ENCODE measurements at places on chromosomes 3 and 15.
A peak's percentile ranks its signal among the peaks of the same experiment; 100 is the strongest.

DNA sequence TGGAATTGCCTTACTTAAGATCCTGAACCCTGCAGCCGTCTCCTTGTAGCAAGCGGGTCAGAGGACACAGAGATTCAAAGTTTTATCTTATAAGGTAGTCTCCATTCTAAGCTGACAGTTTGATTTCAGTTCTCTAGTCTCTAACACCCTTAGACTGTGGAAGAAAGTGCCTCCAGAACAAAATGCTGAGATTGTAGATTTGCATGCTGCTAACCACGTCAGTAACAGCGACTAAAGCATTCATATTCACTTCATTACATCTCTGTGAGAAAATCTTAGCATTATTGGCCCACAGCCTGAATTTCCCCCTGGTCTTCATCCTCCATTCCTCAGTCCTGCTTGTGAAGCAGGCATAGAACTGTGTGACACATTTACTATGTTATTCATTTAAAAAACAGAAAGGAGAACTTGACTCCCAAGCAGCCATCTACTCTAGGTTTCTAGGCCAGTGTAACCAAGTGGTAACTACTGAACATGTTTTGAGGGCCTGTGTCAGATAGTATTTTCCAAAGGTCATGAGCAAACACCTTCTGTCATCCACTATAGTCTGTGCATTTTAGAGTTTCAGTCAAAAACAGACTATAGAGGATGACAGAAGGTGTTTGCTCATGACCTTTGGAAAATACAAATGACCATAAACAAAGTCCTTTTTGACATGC, 27.4 kb downstream of the ARIH2 start:
- no peak for ATAC-seq

DNA sequence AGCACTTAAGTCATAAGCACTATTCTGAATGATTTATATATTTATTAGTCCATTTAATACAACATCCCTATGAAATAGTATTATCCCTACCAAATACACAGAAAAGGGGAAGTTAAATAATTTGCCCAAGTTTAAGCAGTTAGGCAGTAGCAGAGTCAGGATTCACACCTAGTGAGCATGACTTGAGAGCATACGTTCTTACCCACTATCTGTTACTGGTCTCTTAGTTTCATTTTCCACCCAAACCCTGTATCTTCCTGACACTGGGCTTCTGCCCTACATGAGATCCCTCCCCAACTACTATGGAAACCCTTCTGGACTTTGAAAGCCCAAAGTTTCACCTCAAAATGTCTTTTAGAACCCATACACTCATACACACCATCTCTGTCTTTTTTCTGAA, 4.4 kb upstream of the ATOSA start:
- no peak for ATAC-seq

DNA sequence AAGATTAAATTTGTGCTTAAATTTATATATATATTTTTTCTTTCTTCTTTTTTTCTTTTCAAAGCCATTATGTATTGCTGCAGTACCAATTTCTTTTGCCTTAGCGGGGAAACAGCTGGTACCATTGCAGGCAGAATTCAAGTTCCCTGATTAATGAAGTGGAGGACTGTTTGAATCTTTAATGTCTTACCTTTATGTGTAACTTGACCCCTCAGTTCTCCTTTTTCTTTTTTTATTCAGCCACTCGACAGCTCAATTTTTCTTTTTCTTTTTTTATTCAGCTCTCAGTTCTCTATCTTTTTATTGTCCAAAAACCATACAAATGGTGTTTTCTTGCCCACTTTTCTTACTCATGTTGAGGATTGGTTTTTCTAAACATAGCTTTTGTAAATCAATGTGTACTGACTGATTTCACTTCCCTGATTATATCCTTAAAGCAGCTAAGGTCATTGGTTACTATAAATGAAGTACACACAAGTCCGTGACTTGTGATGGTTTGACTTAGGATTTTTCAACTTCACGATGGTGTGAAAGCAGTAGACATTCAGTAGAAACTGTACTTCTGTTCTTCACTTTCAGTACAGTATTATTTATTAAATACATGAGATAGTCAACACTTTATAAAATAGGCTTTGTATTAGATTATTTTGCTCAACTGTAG, 22.8 kb downstream of the ATP2C1 start:
- no peak for ATAC-seq

GRCh38 chr15:61752001-61752400, 308.2 kb downstream of the VPS13C start:
- ATAC-seq, result no peak

DNA sequence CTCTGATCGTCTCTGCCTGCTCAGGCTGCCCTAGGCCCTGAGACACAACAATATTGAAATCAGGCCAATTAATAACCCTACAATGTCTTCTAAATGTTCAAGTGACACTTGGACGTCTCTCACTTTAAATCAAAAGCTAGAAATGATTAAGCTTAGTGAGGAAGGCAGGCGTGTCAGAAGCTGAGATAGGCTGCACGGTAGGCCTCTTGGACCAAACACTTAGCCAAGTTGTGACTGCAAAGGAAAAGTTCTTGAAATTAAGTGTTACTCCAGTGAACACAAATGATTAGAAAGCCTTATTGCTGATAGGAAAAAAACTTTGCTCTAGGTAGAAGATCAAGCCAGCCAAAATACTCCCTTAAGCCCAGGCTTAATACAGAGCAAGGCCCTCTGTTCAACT, 2.2 kb downstream of the HPS3 start:
- ATAC-seq, result no peak

- ATAC-seq, result no peak
Measured at GRCh38 chr3:19891740-19892139, 42.3 kb downstream of the EFHB start.

- no peak for ATAC-seq
Measured at GRCh38 chr3:46297658-46298423, 55.6 kb downstream of the CCR3 start.

DNA sequence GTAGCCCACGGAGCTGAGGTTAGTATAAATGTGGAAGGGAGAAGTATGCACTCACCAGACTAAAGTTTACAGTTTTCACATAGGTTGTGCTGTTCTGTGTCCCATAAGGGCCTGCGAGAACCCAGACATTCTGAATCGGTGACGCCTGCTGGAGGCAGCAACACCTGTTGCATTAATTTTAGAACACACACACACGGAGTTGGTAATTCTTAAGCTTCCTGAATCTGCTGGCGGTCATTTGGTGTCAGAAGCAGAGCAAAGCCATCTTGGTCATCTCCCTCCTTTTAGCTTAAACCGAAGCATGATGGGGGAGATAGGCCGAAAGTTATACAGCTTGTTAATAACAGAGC, 41.1 kb upstream of the AP3B2 start:
- ATAC-seq, result peak; percentile 19

DNA sequence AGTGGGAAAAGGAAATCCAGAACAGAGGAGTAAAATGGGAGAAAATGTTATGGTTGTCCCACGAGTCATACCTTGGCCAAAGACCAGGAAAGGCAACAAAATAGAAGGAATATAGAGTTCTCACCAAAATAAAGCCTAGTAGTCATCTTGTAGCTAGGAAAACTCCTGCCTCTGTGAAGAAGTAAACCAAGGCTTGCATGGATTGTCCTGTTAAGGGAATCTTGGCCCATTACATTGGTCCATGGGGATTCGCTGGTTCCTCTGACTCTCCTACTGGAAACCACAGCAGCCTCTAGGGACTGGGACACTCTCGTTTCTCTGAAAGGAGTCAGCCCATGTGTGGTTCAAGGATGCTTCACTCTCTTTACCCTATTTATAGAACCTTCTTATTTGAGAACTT, 62.9 kb upstream of the FNDC3B start:
- no peak for ATAC-seq

GRCh38 chr15:58228718-58229117, 90.5 kb downstream of the AQP9 start:
- no peak for ATAC-seq

DNA sequence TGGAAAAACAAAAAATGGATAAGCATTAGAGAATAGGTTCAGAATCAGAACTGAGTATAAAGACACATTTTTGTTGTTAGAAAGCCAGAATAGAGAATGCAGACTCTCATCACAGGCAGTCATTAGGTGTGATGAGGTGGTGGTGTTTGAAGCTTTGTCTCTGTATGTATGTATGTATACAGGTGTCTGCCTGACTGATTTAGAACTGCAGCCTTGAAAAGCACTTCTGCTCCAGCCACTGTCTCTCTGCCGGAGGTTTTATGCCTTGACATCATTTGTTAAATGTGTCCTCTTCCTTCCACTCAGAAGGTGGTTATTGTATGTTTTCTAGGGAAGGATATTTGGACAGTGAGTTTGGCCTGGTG, 80.7 kb upstream of the ZBED2 start:
- no peak for ATAC-seq

DNA sequence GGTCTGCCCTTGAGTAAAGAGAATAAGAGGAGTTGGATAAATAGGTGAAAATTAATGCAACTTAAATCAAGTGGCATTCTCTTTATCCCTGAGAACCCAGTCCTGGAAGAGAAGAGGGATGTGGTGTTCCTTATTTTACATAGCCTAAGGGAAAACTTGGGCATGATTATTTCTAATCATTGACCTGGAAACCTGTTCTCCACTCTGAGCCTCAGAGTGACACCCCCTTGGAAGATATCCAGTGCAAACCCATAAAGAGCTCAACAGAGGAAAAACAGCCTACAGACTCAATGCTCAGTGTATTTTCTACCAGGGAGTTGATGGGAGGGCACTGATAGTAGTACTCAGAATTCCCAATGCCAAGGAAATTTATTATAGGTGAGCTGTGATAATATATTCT, 22.0 kb downstream of the SLC15A2 start:
- ATAC-seq, result no peak

DNA sequence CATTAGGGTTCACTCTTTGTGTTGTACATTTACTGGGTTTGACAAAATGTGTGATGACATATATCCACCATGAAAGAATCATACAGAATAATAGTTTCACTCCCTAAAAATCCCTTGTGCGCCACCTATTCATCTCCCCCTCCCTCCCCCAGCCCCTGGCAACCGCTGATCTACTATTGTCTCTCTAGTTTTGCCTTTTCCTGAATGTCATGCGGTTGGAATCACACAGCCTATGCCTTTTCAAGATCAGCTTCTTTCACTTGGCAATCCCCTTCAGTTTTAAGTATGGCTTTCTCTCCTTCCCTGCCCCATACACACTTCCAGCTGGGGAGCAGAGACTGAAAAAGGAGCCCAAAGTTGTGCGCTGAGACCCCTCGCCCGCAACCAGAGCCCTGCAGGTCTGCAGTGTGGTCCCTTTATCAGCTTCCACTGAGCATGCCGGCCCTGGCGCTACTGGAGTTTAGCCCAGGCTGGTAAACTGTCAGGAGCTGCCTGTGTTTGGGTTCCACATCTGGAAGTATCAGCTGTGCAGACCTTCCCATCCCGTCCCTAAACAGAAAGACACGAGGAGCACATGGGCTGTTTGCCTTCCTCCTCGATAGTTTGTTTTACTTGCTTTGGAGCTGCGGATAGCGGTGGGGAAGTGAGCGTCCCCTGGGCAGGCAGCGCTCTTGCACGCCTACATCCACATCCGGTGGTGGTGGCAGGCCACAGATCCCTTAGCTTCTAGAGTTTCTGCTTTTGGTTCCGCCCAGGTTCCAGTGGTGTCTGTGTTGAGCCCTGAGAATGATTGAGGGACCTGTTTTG, 12.3 kb downstream of the BOC start:
- ATAC-seq, result no peak

- ATAC-seq, result no peak
Measured at GRCh38 chr15:70892002-70892911, at the start of the genes LRRC49 and THAP10. LRRC49 (plus strand) TSS chr15:70892826; CDS start chr15:70892895, 69 bp downstream. THAP10 (minus strand) TSS chr15:70892433; CDS start chr15:70892272, 161 bp downstream.

DNA sequence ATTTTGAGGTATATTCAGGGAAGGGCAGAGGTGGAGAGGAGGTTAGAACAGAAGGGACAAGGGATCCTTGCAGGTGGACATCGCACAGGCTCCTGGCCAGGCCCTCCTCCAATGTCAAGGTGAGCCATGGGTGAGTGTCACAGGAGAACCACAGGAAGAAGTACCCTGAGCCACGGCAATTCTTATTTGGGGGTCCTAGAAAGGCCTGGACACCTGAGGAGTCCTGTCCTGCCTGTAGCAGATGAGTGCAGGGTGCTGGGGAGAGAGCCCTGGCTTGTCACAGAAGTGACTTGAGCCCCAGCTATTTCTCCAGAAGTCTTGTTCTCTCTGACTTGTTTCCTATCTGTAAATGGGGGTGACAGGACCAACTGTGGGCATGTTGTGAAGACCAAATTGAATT, 4.3 kb downstream of the SLC6A20 start:
- ATAC-seq, result no peak

DNA sequence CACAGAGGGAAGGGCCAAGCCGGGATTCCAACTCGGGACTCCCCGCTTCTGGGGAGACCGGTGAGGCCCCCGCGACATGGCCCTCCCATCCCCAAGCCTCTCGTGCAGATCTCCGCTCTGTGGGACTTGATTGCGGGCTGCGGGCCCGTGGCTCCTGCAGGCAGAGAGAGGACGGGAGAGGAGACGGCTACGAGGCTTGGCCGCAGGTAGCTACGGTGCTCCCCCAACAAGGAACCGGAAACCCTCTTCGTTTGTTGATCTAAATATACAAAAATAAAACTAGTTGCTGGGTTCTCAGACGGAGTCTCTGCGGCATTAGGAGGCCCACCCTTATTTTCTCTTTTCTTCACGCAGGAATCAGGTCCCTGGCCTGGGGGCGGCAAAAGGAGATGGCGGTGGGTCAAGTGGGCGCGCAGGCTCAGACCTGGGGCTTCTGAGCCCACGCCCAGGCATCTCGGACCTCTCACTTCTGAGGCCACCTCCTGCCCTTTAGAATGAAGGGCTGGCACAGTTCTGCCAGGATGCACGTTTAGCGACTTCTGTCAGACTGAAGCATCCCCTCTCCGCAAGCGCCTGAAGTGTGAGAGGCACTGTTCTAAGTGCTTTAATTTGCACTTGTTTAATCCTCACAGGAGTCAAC, 10.9 kb downstream of the GNB5 start:
- ATAC-seq, result peak; percentile 10
